ENCODE measurements at places on chromosomes 11 and 22.

DNA sequence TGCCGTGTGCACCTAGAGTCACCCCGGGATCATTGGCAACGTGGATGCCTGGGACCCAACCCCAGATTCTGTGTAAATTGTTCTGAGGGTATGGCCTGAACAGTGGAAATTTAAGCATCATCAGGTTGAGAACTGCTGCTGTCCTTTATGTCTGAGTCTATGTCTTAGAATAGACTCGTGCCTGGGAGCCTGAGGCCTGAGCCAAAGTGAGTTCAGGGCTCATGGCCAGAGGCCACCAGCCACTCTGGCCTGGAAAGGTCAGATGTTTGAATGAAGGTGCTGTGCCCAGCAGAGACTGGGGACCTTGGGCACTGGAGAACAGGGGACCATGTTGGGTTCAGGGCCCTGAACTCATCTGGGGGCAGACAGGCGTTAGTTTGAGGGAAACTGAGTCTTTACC lies 91.1 kb downstream of the MYO18B start:
- DNase-seq, result no peak

DNA sequence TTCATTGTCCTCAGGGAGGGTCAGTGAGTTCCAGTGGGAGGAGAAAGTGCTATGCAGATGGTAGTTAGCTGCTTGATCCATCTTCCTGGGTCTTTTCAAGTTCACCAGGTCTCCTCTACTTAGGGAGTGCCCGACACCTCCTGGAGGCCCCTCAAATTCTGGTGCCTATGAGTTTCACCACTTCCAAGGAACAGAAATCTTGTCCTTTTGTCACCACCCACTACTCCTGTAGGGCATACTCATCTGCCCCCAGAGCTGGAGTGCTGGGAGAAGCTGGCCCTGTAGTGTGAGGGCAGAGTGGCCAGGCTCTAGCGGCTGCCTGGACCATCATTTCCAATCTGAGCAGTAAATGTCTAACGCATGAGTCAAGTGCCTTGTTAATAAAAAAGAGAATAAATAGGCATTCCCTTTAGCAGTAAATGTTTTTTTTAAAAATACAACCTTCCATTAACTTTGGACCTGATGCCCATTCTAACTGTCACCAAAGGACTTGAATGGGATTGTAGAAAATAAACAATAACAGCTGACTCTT lies 12.5 kb downstream of the IRAG1 start:
- DNase-seq, result no peak

DNA sequence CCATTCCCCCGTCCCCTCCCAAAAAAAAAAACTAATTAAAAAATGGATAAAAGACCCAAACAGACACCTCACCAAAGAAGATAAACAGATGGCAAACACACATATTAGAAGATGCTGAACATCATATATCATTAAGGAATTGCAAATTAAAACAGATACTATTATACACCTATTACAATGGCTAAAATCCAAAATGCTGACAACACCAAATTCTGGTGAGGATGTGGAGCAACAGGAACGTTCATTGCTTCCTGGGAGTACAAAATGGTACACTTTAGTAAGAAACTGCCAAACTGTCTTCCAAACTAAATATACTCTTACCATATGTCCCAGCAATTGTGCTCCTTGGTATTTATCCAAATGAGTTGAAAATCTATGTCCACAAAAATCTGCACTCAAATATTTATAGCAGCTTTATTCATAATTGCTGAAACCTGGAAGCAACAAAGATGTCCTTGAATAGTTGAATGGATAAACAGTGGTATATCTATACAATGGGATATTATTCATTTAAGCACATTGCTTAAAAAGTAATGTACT lies 19.9 kb downstream of the NAGA start:
- no peak for DNase-seq

DNA sequence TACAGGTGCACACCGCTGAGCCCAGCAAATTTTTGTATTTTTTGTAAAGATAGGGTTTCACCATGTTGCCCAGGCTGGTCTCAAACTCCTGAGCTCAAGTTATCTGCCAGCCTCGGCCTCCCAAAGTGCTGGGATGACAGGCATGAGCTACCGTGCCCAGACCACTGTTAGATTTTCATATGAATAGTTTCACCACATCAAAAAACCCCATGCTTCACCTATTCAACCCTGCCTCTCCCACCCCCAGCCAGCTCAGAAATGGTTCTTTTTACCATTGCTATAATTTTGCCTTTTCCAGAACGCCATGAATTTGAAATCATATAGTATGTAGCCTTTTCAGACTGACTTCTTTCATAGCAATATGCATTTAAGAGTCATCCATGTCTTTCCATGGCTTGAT lies 37.9 kb downstream of the CDPF1 start:
- DNase-seq, result no peak

DNA sequence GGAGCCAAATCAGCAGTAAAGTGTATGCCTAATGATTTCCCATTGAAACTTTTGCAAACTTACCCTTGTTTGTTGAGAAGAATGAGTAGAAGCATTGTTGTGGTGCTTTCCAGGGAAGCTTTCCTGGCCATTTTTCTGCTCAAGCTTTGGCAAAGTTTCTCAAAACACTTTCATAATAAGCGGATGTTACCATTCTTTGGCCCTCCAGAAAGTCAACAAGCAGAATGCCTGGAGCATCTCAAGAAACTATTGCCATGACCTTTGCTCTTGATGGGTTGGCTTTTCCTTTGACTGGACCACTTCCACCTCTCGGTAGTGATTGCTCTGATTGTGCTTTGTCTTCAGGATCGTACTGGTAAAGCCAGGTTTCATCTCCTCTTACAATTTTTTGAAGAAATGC lies 10.7 kb downstream of the PIWIL4 start:
- no peak for DNase-seq

- DNase-seq, result no peak
Observed at GRCh38 chr11:75135651-75136050, 15.3 kb upstream of the SLCO2B1 start.

DNA sequence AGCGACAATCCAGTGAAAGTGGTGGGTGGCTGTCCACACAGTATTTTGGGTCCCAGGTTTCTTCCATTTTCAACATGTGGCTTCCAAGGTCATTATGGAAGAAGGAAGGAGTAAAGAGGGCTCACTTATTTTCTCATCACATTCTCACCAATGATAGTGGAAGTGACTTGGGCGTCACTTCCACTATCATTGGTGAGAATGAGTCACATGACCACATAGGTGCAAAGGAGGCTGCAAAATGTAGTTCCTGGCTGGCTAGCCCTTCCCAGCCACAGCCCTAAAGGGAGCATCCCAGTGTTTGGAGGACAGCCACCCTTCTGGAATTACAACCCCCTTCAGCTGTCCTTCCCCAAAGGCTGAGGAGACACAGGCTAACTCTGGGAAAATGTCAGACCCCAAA lies 95.6 kb downstream of the TSPAN18 start:
- DNase-seq, result no peak

DNA sequence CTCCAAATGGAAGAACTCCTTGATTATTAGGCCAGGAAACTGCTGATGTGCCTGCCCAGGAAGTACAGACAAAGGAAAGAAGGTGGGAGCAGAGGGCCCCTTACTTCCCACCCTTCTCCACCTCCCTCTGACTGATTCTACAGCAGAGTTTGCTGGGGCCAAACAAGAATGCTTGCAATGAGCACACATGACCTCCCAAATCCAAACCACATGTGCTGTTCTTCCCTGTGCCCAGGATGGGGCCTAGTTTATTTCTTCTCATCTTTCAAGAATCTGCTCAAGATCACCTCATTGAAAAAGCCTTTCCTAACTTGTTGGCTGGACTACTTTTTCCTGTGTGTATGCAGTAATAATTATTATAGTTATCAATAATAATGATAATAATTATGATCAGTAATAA lies 286.1 kb downstream of the RAB38 start:
- no peak for DNase-seq

GRCh38 chr11:82663535-82663934 lies 70.1 kb downstream of the FAM181B start:
- no peak for DNase-seq

DNA sequence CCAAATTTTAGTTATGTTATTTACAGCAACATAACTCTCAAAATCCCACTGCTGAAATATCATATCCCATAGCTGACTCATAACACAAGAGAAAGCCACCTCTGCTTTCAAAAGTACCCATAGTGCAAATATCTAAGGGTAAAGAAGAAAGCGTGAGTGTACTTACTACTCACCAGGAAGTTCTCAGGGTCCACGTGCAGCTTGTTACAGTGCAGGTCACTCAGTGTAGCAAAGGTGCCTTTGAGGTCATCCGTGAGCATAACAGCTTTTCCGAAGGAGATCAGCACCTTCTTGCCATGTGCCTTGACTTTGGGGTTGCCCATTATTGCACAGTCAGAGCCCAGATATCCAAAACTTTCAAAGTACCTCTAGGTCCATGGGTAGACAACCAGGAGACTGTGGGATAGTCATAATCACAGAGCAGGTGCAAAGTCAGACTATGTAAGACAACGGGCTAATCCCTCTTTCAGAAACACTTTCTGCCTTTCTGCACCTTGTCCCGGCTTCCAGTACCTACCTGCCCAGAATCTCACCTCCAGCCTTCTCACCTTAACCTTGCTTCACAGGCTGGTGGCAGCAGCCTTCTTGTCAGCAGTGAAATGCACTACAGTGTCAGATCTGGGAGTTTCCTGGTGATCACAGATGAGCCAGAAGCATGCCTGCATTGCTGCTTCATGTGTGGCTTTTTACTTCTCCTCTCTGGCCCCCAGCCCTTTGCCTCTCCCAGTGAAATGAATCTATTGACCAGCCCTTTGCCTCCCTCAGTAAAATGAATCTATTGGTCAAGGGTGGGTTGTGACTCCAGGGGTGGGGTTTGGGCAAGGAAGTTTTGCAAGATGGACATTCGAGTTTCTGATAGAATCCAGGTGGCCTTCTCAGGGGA lies 6.5 kb downstream of the HBG1 start:
- DNase-seq, result no peak

DNA sequence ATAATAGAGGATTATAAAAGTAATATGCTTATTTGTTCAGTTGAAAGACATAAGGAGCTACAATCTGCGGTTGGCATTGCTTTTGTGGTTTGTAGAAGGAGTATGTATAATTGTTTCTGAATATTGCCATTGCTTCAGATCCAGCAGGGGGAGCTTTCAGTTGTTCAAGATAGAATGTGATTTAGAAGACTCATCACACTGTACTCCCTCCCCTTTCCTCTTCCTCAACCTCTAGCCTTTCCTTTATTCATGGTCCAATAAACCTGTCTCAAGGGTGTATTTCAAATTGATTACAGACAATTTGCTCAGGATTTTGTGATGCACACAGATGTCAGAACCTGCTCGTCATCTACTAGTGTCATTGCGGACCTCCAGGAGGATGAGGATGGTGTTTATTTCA lies 9.8 kb downstream of the PRMT3 start:
- no peak for DNase-seq

GRCh38 chr11:62451241-62451621 lies 32.4 kb downstream of the SCGB1A1 start:
- no peak for DNase-seq

- DNase-seq, result no peak
Observed at GRCh38 chr11:29280452-29280851, 736.4 kb downstream of the KCNA4 start.

Measured in stimulated activated CD4-positive, alpha-beta T cell treated with anti-CD3 and anti-CD28 coated beads, Interleukin-2, amount 100 ng/mL, for 24 hours (primary cell).